ENCODE measurements at places on chromosomes 3 and 15. TPM values are rescaled to one million over a fixed set of nuclear protein-coding genes. Genes with fewer than 3 reads are reported as not detected.

DNA sequence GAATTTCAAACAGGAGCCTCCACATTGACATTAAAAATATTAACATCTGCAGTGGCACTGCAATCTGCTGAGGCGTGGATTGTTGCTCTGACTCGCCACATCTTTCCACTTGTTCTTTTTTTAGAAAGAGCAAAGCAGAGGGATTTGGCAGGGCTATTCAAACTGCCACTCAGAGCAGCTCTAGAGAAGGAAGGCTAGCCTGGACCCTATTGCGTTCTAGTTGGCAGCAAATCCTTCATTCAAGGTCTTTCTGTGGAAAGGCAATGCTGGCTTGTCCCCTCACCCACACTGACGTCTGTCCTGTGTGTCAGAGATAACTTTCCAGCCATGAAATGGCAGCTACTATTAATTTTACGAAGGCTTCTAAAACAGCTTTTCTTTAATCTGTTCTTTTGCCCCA, 483.2 kb upstream of the SGO1 start:
- no peak for DNase-seq

DNA sequence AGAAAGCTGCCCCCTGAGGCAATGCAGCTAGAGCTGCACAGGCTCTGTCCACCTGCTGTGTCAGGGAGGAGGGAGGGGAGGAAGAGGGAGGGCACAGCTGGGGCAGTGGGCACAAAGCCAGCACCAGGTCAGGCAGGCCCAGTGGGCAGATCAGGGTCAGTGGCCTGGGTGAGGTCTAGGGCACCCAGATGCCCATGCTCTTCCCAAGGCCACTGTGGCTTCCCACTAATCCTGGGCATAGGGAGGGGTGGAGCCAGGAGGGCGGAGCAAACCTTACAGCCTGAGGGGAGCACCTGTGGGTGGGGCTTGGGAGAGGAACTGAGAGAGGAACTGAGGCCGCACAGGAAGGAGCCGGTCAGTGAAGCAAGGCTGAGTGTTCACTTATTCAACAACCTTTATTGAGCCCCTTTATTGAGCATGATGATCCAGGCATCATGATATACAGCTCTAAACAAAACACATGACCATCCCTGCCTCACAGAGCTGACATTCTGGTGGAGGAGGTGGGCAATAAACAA, 55.0 kb downstream of the RHCG start:
- DNase-seq = peak; percentile 46

GRCh38 chr15:85417276-85417675, 36.9 kb downstream of the AKAP13 start:
- DNase-seq = no peak

DNA sequence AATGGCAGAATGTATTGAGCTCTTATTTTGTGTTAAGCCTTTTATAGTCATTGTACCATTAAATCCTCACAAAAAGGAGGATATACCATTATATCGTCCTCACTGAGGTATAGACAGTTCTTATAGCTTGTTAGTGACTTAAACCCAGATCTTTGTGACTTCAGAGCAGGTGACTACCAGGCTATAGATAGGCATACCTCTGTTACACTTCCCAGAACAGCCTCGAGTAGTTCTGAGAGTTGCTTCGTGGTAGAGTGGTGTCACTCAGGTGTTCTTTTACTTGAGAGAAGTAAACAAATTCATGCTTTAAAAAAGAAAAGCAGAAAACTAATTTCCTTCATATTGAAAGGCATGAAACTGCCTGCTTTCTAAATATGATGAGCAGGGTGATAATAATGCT, 59.9 kb downstream of the SEC22A start:
- no peak for DNase-seq

LRRN1 gene
- total RNA-seq = 199 TPM

GRCh38 chr3:54337846-54338245, 215.5 kb downstream of the CACNA2D3 start:
- no peak for DNase-seq

DNA sequence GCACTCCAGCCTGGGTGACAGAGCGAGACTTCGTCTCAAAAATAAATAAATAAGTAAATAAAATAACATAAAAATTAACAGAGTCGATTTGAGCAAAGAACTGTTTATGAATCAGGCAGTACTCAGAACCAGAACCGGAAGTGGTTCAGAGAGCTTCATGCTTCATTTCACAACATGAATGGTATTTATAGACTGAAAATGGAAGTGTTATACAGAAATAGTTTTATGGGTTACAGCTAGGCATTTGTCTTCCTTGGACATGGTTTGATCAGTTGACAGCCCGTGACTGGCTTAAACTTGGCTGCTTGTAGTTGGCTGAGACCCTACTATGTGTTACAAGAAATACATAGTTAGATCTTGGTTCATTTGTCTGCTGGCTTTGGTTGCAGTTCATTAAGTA, 216.0 kb upstream of the MCTP2 start:
- no peak for DNase-seq

Data from H1 (cell line).